A549 treated with Hydrocortisone at 1 μM for 4 hours (cell line): ENCODE measurements at places on chromosomes 5 and 9. TPM values are rescaled to one million over a fixed set of nuclear protein-coding genes. Genes with fewer than 3 reads are reported as not detected.

Gene CDH12
- total RNA-seq, result not detected in 5 replicates

Gene BHMT2
- total RNA-seq, result not detected in 5 replicates

Gene PCDHGB1
- total RNA-seq, result 1.3 to 2.2 TPM (median 1.6 TPM) in 5 replicates

Gene MZB1
- total RNA-seq, result 0.13 TPM in 1 of 5 replicates, not detected in the others

Gene SLC45A2
- not detected in 5 replicates for total RNA-seq

Gene AMBP
- 6.3 to 8.7 TPM (median 7.8 TPM) in 5 replicates for total RNA-seq

Gene RANBP3L
- total RNA-seq, result not detected in 5 replicates

Gene BASP1
- 189 to 240 TPM (median 221 TPM) in 5 replicates for total RNA-seq

Gene FAM114A2
- total RNA-seq, result 8.9 to 16.1 TPM (median 10.3 TPM) in 5 replicates

Gene RARS1
- total RNA-seq, result 91.5 to 125 TPM (median 96.3 TPM) in 5 replicates

Gene STPG3
- not detected in 5 replicates for total RNA-seq

Gene PRDM9
- total RNA-seq, result 0.03 TPM in 1 of 5 replicates, not detected in the others
